ENCODE measurements at places on chromosomes 16 and 17. TPM values are rescaled to one million over a fixed set of nuclear protein-coding genes. Genes with fewer than 3 reads are reported as not detected.

GRCh38 chr16:84692451-84693214 lies 7.2 kb upstream of the USP10 start:
- DNase-seq: no peak
- no peak overlapping the region for H3K4me3 ChIP-seq
- H3K4me1 ChIP-seq: peaks cover 15% of the 10 kb centered on the region
- H3K27ac ChIP-seq: no peak overlapping the region
- no peaks in the 10 kb centered on the region for H3K27me3 ChIP-seq

Gene TBC1D3E
- not detected for total RNA-seq

GRCh38 chr16:78035012-78035411 lies 12.7 kb downstream of the CLEC3A start:
- H3K36me3 ChIP-seq: no peaks in the 10 kb centered on the region
- no peak overlapping the region for H3K4me3 ChIP-seq
- no peaks in the 10 kb centered on the region for H3K4me1 ChIP-seq
- no peak for DNase-seq

DNA sequence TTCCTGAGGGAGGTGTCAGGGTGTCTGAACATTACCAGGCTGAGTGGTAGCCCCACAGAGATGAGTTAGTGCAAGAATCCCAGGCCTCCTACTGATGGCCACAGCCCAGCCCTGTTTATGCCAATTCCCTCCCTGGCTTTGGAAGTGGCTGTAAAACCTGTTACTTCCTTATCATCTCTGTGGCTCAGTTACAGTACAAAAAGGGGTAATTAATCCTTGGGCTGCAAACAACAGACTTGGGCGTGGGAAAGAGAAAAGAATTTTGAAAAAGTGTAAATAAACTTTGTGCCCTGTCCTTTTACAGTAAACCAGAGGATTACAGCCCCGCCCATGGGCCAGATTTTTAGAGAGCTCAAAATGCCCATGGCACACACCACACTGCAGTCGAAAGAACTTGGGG lies 73.1 kb upstream of the AXIN2 start:
- H3K27me3 ChIP-seq: no peaks in the 10 kb centered on the region
- H3K27ac ChIP-seq: no peak overlapping the region
- H3K4me3 ChIP-seq: no peak overlapping the region
- peaks cover 5% of the 10 kb centered on the region for H3K4me1 ChIP-seq

Gene TMEM88
- 11.3 TPM for total RNA-seq

- H3K4me1 ChIP-seq: no peaks in the 10 kb centered on the region
- no peaks in the 10 kb centered on the region for H3K27me3 ChIP-seq
- no peak overlapping the region for H3K27ac ChIP-seq
Measured at GRCh38 chr16:87328846-87329245, 11.7 kb upstream of the C16orf95 start.

DNA sequence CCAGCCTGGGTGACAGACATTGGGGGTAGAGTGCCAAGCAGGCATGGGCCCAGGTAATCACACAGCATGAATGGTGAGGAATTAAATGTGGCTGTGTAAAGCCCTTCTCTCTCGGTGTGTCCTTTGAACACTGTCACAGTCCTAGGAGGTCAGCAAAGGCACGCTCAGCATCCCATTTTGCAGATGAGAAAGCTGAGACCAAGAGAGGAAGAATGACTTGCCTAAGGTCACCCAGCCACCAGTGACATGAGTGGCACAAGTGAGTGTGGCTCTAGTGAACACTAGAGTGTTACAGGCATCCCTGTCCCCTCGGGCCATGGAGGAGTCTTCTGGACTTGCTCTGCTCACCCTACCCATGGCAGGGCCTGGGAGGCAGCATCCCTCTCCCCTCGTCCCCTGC lies 10.7 kb downstream of the CTF1 start:
- H3K27me3 ChIP-seq: no peaks in the 10 kb centered on the region
- no peak for DNase-seq
- H3K27ac ChIP-seq: no peak overlapping the region
- H3K4me3 ChIP-seq: no peak overlapping the region
- H3K36me3 ChIP-seq: no peaks in the 10 kb centered on the region

Gene STAT5A
- 0.74 TPM for total RNA-seq

- peaks cover 40% of the 10 kb centered on the region for H3K27me3 ChIP-seq
- no peak overlapping the region for H3K27ac ChIP-seq
- no peak for DNase-seq
- H3K36me3 ChIP-seq: no peaks in the 10 kb centered on the region
- H3K4me3 ChIP-seq: peak overlapping the region; percentile 11
Measured at GRCh38 chr17:2724784-2725164, 13.2 kb upstream of the CLUH start.

- no peak for DNase-seq
- H3K36me3 ChIP-seq: no peaks in the 10 kb centered on the region
- H3K4me1 ChIP-seq: peaks cover 4% of the 10 kb centered on the region
- peaks cover 16% of the 10 kb centered on the region for H3K27me3 ChIP-seq
Measured at GRCh38 chr17:33837281-33837680, 417.8 kb upstream of the CCL2 start.

DNA sequence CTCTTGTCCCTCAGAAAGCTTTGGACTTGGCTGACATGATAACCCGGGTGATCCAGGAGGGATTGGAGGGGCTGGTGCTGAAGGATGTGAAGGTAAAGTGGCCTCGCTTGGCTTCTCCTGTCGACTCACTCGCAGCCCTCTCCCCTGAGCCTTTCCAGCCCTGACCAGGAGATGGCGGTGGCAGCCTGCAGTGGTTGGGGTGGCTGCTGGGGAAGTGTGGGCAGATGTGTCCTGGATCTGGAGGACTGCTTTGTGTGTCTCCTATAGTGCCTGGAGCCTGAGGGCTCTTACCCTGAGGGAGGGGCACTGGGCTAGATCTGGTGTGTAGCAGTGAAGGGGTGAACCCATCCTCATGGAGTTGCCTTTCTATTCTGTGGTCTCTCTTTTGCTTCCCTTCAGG lies 17.9 kb downstream of the LIG3 start:
- peak; percentile 58 for DNase-seq
- peaks cover 17% of the 10 kb centered on the region for H3K36me3 ChIP-seq
- no peaks in the 10 kb centered on the region for H3K27me3 ChIP-seq
- no peak overlapping the region for H3K4me3 ChIP-seq
- peak overlapping the region; percentile 73 for H3K27ac ChIP-seq

DNA sequence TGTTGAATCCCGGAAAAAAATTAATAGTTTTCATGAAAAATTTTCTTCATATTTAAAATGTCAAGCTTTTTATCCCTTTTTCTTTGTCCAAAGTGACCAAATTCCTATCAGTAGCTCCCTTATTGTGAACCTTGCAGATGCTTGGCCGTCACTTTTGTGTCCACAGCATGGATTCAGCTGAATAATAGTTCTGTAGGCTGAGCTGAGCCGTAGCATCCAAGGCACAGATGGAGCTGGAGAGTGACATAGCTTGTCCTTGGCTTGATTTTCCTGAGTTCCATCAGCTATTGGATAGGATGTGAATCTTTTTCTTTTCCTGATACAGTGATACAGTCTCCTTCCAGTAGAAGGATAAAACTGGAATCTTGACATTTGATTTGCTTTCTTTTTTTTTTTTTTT lies 3.6 kb downstream of the NUP85 start:
- H3K27ac ChIP-seq: no peak overlapping the region
- no peaks in the 10 kb centered on the region for H3K27me3 ChIP-seq
- H3K4me3 ChIP-seq: no peak overlapping the region
- peaks cover 11% of the 10 kb centered on the region for H3K4me1 ChIP-seq
- H3K36me3 ChIP-seq: peaks cover 11% of the 10 kb centered on the region

DNA sequence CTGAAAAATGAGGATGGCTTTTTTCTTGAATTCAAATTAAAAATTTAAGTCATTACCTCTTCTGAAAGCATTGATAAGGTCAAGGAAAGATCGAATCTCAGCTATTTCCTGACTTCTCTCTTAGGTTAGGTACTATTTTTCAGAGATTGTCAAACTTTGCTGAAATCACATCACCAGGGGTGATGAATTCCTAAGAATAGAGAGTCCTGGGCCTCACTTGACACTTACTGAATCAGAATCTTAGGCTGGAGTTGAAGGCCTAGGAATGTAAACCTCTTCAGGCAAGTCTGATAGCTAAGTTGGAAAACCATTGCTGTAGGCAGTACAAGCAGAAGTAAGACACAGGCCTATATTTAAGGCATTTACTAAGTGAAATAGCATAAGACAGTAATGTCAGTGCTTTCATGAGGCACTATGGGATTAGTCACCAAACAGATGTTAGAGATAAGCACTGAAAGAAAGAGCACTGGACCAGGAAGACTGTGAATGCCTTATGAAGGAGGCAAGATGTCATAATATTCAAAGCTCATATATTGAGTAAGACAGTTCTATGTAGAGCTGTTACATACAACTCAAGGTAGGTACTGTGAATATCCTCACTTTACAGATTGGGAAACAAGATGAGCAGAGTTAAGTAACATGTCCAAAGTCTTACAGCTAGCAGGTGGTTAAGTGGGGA lies 21.5 kb downstream of the DCAF7 start:
- no peak overlapping the region for H3K4me3 ChIP-seq
- H3K36me3 ChIP-seq: peaks cover 2% of the 10 kb centered on the region
- H3K27ac ChIP-seq: no peak overlapping the region
- DNase-seq: no peak

GRCh38 chr17:74810699-74811485 lies 34.7 kb upstream of the NAT9 start:
- H3K4me3 ChIP-seq: no peak overlapping the region
- H3K36me3 ChIP-seq: peaks cover 4% of the 10 kb centered on the region
- DNase-seq: no peak
- no peaks in the 10 kb centered on the region for H3K27me3 ChIP-seq

GRCh38 chr16:73845238-73846006 lies 451.2 kb upstream of the PSMD7 start:
- no peak for DNase-seq
- no peaks in the 10 kb centered on the region for H3K36me3 ChIP-seq
- H3K4me1 ChIP-seq: peaks cover 10% of the 10 kb centered on the region
- H3K27me3 ChIP-seq: peaks cover 17% of the 10 kb centered on the region

Gene KRTAP3-1
- total RNA-seq: not detected

DNA sequence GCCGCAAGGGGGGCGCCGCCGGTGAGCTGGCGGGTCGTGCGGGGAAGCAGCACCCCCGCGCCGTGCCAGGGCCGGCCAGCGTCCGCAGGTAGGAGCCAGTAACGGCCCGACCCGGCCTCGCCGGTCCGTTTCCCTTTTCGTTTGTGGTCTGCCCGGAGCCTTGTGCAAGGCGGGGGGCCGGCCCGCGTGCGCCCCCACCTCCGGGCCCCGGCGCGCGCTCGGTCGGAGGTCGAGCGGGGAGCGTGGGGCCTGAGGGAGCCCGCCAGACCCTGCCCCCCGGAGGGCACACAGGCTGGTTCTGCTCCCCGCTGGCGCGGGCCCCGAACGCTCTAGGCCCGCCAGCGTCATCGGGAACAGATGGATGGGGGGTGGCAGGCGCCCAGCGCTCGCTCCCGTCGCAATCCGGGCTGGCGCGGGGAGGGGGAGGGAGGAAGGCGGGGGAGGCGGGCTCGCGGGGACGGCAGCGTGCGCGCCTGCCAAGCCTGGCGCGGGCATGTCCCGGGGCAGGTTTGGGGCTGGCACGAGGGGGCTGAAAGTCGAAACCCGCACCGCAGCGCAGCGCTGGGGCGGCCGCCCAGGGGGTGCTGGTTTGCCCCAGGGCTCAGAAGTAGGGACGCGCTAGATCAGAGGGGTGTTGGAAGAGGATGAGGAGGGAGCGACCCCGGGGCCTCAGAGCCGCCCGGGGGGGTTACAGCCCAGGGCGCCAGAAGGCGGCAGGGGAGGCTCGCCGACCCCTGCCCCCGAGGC lies 1.5 kb upstream of the GSE1 start:
- H3K27me3 ChIP-seq: no peaks in the 10 kb centered on the region
- DNase-seq: peak; percentile 46
- H3K36me3 ChIP-seq: no peaks in the 10 kb centered on the region
- H3K4me1 ChIP-seq: peaks cover 32% of the 10 kb centered on the region
- H3K4me3 ChIP-seq: peak overlapping the region; percentile 54
- no peak overlapping the region for H3K27ac ChIP-seq

- H3K36me3 ChIP-seq: peaks cover 10% of the 10 kb centered on the region
- H3K27me3 ChIP-seq: no peaks in the 10 kb centered on the region
- no peak for DNase-seq
- no peaks in the 10 kb centered on the region for H3K4me1 ChIP-seq
Measured at GRCh38 chr17:2237950-2238349, 65.6 kb downstream of the SMG6 start.

DNA sequence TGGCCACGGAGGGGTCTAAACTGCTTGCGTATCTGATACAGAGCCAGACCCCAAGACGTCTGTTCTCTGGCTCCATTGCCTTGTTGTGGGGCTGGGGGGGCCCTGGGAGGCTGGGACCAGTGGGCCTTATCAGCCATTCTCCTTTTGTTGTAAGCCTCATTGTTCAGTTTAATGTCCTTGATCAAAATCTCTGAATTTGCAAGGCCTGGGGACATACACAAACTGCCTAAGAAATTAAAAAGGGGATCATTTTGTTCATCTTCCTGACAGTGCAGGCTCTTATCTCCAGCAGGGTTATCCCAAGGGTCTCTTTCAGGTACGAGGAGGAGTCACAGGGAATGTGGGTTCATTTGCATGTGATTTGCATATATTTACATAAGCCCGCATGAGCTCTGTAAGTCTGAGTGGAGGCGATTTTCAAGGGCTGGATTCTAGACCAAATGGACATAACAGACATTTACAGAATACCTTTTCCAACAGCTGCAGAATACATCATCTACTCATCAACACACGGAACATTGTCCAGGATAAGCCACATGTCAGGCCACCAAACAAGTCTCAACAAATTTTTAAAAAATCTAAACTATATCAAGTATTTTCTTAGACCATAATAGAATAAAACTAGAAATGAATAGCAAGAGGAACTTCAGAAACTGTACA lies 269.8 kb downstream of the RBFOX1 start:
- no peak overlapping the region for H3K4me3 ChIP-seq
- H3K27me3 ChIP-seq: no peaks in the 10 kb centered on the region
- H3K36me3 ChIP-seq: no peaks in the 10 kb centered on the region
- H3K4me1 ChIP-seq: peaks cover 5% of the 10 kb centered on the region
- no peak overlapping the region for H3K27ac ChIP-seq

Gene CMTM4
- total RNA-seq: 80.9 TPM

Gene GLP2R
- total RNA-seq: not detected

- peaks cover 41% of the 10 kb centered on the region for H3K27me3 ChIP-seq
- H3K36me3 ChIP-seq: no peaks in the 10 kb centered on the region
- no peak for DNase-seq
- no peak overlapping the region for H3K4me3 ChIP-seq
- H3K27ac ChIP-seq: no peak overlapping the region
Measured at GRCh38 chr16:73126525-73126853, 78.6 kb upstream of the ZFHX3 start.

Gene USP31
- 10.5 TPM for total RNA-seq

DNA sequence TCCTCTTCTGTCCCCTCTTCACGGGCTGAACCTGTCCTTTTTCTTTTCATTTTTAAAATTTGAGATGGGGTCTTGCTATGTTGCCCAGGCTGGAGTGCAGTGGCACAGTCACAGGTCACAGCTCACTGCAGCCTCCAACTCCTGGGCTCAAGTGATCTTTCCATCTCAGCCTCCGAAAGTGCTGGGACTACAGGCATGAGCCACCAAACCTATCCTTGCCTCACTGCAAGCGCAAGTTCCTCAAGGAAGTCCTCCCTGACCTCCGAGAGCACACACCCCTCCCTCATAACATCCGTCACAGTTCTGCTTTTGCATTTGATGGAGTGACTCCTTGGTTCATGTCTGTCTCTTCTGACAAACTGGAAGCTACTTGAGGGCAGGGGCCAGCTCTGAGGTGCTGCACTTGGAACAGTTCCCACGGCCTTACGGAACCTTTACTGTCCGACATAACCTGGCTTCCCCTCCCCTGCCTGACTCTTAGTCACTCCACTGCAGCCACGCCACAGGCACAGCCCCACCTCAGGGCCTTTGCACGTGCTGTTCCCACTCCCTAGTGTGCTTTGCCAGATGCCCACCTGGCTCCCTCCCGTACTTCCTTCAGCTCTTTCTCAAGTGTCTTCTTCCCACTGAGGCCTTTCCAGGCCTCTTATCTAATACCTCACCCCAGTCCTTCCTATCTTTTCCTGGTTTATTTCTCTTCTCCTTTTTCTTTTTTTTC lies 4.4 kb downstream of the TBX6 start:
- H3K4me3 ChIP-seq: no peak overlapping the region
- peaks cover 9% of the 10 kb centered on the region for H3K4me1 ChIP-seq
- H3K27ac ChIP-seq: no peak overlapping the region
- DNase-seq: no peak
- H3K27me3 ChIP-seq: no peaks in the 10 kb centered on the region

Data from progenitor cell of endocrine pancreas (in vitro differentiated cells).